ENCODE measurements at places on chromosomes 2 and 18.

- no peak for DNase-seq
Observed at GRCh38 chr18:71028285-71028762, 739.5 kb downstream of the SOCS6 start.

DNA sequence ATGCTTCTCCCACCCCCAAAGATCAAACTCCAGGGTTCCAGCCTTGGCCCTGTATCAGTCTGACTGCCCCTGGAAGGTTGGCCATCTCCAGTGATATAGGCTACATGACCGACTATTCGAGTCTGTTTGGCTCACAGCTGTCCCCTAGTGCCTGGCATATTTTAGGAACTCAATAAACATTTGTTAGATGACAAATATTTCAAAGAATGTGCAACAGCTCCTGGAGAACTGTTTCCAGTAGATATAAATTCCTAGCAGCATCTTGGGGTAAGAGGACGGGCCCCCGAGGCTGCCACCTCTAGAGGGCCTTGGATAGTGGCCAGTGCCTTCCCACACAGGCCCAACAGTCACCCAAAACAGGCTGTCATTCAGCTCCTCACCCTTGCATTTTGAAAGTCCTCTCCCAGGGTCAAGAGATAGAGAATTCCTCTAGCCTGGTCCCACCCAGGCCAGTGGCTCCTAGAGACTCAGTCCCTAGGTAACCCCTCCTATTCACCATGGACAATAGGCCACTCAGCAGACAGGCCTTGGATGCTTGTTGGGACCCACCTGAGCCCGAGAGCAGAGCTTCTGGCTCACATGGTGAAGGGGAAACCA lies 45.1 kb upstream of the ATP6V1B1 start:
- no peak for DNase-seq

DNA sequence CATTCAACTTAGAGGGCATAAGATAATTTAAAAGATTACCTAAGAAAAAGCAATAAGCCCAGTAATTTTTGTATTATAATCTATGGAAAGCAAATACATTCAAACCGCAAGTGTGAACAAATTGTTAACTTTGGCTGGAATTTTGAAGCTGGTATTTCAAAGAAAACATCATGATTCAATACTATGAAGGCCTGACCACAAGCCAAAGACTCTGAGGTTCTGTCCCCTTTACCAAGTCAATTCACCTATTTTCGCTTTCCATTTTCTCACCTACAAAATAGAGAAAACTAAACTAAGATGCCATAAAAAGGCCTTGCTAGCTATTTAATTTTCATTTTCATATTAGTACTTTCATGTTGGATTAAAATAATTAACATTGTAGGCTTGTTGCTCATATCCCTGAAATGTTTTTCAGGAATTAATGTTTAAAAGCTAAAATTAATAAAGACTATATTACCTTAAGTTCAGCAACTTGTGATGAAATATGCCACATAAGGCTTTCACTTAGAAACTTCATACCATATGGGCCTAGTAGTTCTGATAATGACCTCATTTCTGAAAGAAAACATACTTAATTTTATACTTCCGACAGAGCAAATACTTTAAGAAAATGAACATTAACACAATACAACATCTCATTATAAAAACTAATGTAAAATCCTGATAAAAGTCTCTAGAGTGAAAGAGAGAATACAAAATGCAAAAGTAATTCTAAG lies 85.7 kb upstream of the FRZB start:
- no peak for DNase-seq

- no peak for DNase-seq
Observed at GRCh38 chr2:39416140-39416539, 20.9 kb downstream of the MAP4K3 start.

DNA sequence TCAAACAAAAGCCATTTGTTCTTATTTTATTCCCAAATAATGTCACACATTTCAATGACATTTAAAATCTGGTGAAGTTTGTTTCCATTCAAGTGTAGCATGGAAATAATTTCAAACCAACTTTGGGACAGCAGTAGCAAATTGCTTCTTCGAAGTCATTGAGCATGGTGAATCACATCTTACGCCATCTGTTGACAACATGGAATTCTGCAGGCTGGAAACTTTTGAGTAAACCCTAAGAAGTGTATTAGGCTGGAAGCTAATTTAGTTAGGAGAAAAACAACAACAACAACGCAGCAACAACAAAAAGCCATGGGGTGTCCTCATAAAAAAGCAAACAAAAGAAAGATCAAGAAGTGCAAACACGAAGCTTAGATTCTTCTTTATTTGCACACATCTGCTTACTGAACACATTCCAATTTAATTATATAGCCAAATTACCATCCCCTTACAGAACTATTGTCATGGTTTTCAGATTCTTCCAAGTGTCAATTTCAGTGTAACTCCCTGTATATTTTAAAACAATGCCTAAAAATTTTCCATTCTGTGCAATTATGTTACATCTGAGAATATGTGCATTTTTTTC lies 659.0 kb upstream of the CDH7 start:
- no peak for DNase-seq

DNA sequence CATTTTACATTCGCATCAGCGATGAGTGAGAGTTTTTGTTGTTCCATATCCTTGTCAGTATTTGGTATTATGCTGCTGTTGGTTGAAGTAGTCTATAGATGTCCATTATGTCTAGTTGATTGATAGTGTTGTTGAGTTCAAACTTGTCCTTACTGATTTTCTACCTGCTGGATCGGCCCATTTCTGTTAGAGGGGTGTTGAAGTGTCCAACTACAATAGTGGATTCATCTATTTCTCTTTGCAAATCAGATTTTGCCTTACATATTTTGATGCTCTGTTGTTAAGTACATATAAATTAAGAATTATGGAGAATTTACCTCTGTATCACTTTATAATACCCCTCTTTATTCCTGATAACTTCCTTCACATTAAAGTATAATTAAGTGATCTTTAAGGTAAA lies 8.7 kb downstream of the SPOPL start:
- no peak for DNase-seq

- DNase-seq: no peak
Observed at GRCh38 chr2:230930149-230930780, 5.2 kb upstream of the GPR55 start.

GRCh38 chr2:65046633-65047407 lies 9.4 kb upstream of the CEP68 start:
- no peak for DNase-seq

GRCh38 chr18:35244671-35245070 lies 3.8 kb downstream of the ZNF397 start:
- no peak for DNase-seq

- DNase-seq: no peak
Observed at GRCh38 chr18:24786027-24786426, 325.6 kb downstream of the HRH4 start.

- no peak for DNase-seq
Observed at GRCh38 chr2:221527776-221528309, 44.3 kb downstream of the EPHA4 start.

DNA sequence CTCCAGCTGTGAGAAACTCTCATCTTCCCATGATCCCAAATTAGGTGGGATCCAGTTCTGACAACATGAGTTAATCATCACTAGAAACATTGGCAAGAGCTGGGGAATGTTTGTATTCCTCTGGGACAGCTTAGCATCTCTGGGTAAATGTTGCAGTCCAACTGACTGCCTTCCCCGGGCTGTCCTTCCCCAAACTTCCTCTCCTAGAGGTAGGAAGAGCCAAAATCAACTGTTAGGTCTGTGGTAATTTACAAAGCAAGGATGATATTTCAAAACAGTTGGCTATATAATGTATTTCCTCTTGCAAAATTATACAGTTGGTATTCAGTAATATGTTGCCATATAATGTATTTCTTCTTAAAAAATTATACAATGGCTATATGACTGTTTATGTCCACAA lies 148.5 kb downstream of the MGAT5 start:
- no peak for DNase-seq

DNA sequence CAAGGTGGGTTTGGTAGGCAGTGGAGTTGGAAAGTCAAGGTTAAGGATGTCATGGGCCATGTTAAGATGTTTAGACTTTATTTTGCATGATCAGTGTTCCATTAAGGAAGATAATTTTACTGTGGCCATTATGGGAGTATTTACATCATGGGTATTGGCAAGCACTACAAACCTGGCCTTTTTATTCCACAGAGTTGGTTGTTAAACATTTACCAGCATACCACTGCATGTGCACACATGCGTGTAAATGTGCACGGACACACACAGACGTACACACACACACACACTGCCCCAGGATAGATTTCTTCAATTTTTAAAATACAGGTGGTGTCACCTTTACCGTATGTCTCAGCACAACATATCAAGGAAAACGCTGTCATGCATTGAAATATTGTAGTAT lies 51.4 kb upstream of the ITGA6 start:
- no peak for DNase-seq

- DNase-seq: no peak
Observed at GRCh38 chr2:10572701-10573100, 117.1 kb downstream of the NOL10 start.

DNA sequence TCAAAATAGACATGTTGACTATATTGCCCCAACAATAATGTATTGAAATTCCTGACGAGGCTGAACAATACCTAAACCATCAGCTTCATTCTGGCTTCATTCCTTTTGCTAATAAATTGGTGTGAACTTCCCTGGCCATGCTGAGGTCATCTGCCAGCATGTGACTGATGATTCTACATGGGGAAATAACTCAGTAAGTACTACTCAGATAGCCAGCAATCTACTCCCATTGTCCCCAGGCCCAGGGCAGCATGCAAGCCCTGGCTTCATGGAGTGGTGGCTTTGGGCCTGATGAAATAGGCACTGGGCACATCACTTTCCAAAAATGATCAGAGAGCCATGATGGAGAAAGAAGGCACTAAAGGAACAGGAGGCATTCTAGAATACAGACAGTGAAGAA lies 468.5 kb upstream of the PIK3C3 start:
- no peak for DNase-seq

DNA sequence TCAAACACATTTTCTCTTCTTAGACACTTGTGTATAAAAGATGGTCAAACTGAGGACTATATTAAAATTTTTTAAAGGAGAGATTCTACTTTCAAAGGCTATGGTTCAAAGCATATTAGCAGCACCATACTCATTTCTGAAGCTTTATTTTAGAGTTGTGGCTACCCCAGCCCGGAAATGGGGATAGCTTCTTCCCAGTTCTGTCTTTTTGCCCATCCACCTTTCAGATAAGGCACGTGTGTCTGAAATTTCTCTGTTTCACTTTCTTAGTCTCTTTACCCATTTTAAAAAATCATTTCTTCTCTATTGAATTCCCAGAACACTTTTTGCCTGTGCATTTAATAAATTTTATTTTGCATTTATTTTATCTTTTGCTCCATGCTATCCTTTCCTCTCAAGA lies 431.5 kb downstream of the RNF144A start:
- no peak for DNase-seq

GRCh38 chr18:79576686-79577351 lies 102.8 kb upstream of the CTDP1 start:
- DNase-seq: no peak
